Neural crest cell (in vitro differentiated cells): ENCODE measurements at places on chromosomes 5 and 9. TPM values are rescaled to one million over a fixed set of nuclear protein-coding genes. Genes with fewer than 3 reads are reported as not detected.
A peak's percentile ranks its signal among the peaks of the same experiment; 100 is the strongest.

GRCh38 chr5:169350016-169350415, 49.1 kb upstream of the SLIT3 start:
- H3K4me1 ChIP-seq, result no peaks in the 10 kb centered on the region
- H3K27ac ChIP-seq, result no peak overlapping the region
- peaks cover 39% of the 10 kb centered on the region for H3K27me3 ChIP-seq
- no peak overlapping the region for H3K4me3 ChIP-seq
- H3K36me3 ChIP-seq, result no peaks in the 10 kb centered on the region
- no peak for DNase-seq

- H3K36me3 ChIP-seq, result no peaks in the 10 kb centered on the region
- H3K27ac ChIP-seq, result no peak overlapping the region
- DNase-seq, result no peak
- peaks cover 14% of the 10 kb centered on the region for H3K4me1 ChIP-seq
- H3K4me3 ChIP-seq, result no peak overlapping the region
These were observed 79.6 kb downstream of the RAI14 start for GRCh38 chr5:34735491-34736426.

GRCh38 chr5:79236970-79237739, 1.2 kb downstream of the JMY start:
- H3K27me3 ChIP-seq, result peaks cover 53% of the 10 kb centered on the region
- H3K4me1 ChIP-seq, result peaks cover 25% of the 10 kb centered on the region
- H3K4me3 ChIP-seq, result peak overlapping the region; percentile 83
- H3K27ac ChIP-seq, result no peak overlapping the region
- H3K36me3 ChIP-seq, result no peaks in the 10 kb centered on the region
- peak; percentile 29 for DNase-seq

- DNase-seq, result no peak
- H3K27ac ChIP-seq, result no peak overlapping the region
- peaks cover 7% of the 10 kb centered on the region for H3K4me1 ChIP-seq
- H3K4me3 ChIP-seq, result no peak overlapping the region
These were observed 6.2 kb downstream of the GZMK start for GRCh38 chr5:55030220-55030619.

DNA sequence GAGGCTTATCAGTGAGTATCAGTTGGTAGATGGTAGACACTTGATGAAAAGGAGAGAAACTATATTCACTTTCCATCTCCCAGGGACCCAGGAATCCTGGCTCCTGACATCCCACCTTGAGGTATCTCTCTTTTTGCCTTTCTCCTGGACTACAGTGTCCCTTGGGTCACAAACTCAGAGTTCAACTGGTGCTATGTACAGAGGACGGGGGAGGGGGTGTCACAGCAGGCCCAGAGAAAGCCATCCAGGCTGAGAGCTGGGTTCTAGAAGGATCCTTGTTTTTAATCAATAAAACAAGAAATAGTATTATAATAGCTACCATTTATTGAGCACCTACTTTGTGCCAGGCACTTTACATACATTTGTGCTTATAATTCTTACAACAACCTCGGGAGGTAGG, 10.3 kb downstream of the MYORG start:
- peaks cover 2% of the 10 kb centered on the region for H3K27me3 ChIP-seq
- DNase-seq, result no peak
- H3K27ac ChIP-seq, result no peak overlapping the region
- H3K4me1 ChIP-seq, result peaks cover 20% of the 10 kb centered on the region
- no peak overlapping the region for H3K4me3 ChIP-seq

DNA sequence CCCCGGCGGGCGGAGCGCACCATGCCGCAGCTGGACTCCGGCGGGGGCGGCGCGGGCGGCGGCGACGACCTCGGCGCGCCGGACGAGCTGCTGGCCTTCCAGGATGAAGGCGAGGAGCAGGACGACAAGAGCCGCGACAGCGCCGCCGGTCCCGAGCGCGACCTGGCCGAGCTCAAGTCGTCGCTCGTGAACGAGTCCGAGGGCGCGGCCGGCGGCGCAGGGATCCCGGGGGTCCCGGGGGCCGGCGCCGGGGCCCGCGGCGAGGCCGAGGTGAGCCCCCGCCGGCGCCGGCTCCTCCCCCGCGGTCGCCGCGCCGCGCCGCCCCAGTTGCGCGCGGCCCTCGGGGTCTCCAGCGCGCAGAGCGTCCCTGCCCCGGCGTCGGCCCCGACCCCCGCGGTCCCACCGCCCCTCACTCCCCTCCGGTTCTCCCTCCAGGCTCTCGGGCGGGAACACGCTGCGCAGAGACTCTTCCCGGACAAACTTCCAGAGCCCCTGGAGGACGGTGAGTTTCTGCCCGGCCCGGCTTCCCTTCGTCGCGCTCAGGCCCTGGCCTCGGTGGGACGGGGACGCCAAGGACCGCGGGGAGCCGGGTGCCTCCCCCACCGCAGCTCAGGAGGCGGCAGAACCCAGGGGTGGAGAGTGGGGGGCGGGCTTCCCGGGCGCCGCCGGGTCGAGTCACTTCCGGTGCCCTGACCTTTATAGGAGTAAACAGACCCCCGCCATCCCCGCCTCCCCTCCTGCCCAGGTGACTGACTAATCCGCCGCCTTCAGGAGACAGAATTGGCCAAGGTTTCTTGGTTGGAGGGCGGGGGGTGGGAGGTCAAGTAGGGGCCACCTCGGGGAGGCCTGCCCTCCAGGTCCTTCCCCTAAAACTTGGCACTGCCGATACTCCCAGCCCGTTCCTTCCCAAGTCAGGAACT, 665 bp downstream of the TCF7 start:
- H3K27me3 ChIP-seq, result peaks cover 27% of the 10 kb centered on the region
- H3K27ac ChIP-seq, result no peak overlapping the region
- H3K36me3 ChIP-seq, result no peaks in the 10 kb centered on the region
- peak overlapping the region; percentile 82 for H3K4me3 ChIP-seq

- peaks cover 18% of the 10 kb centered on the region for H3K36me3 ChIP-seq
- DNase-seq, result no peak
- no peak overlapping the region for H3K27ac ChIP-seq
These were observed 56.2 kb downstream of the CNTLN start for GRCh38 chr9:17191082-17191481.

DNA sequence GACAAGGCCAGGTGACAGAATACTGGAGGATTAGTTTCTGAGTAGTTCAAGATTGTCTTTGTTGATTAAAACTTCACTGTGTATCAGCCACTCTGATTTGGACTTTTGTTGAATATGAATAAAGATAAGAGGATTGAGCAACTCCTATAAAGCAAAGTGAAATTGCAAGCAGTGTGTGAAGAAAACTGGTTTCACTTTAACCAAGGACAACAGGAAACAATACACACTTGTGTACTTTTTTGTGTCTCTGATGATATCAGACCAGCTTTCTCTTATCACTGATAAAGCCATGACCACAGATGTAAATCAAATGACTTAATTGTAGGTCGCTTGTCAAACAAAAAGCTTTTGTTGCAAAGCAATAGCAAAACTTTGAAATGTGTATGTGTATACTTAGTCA, 268.6 kb downstream of the FER start:
- H3K27me3 ChIP-seq, result no peaks in the 10 kb centered on the region
- no peaks in the 10 kb centered on the region for H3K36me3 ChIP-seq
- no peak overlapping the region for H3K27ac ChIP-seq
- no peak overlapping the region for H3K4me3 ChIP-seq
- DNase-seq, result no peak

The KLF4 gene
- not detected in 2 replicates for total RNA-seq

GRCh38 chr5:619444-619843, 7.3 kb downstream of the CEP72 start:
- no peaks in the 10 kb centered on the region for H3K27me3 ChIP-seq
- no peak overlapping the region for H3K27ac ChIP-seq
- H3K4me3 ChIP-seq, result no peak overlapping the region
- peaks cover 18% of the 10 kb centered on the region for H3K36me3 ChIP-seq

The COL15A1 gene
- total RNA-seq, result 0.18 and 0.33 TPM in 2 replicates

The PLPPR1 gene
- 3.2 and 4.7 TPM in 2 replicates for total RNA-seq

DNA sequence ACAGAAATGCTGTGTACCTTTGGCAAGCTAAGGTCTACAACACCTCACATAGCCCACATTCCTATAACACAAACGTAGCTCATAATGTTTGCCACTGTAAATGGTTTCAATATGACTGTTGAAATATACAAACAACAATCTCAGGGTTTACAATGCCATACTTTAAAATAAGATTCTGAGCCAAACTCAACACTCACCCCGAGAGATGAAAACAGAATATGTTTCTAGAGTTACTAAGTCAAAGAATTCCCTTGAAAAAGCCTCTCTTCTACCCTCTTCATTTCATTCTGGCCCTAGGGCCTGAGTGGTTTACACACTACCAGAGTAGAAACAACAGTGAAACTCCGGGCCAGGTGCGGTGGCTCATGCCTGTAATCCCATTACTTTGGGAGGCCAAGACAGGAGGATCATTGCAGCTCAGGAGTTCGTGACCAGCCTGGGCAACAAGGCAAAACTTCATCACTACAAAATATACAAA, 72.6 kb downstream of the MYO10 start:
- no peak for DNase-seq
- H3K4me3 ChIP-seq, result peak overlapping the region; percentile 6
- H3K27ac ChIP-seq, result peak overlapping the region; percentile 15
- peaks cover 10% of the 10 kb centered on the region for H3K36me3 ChIP-seq
- no peaks in the 10 kb centered on the region for H3K27me3 ChIP-seq

DNA sequence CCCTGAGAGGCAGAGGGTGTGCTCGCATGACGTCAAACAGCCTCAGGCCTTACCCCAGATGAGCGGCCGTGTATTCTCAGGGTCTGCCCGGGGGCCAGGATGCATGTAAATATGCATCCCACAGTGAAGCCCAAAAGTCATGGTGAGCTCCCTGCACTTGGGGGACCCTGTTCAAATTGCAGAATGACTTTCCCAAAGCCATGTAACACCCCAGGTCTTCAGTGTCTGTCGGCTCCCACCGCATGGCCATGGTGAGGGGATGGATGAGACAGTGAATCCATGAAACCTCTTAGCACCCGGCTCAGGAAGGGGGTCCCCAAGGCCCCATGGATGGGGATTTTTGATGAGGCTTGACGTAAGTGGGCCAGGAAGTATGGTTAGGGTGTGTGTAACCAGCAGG, 9.3 kb upstream of the COL5A1 start:
- no peaks in the 10 kb centered on the region for H3K36me3 ChIP-seq
- H3K4me1 ChIP-seq, result peaks cover 5% of the 10 kb centered on the region
- no peaks in the 10 kb centered on the region for H3K27me3 ChIP-seq
- no peak for DNase-seq
- no peak overlapping the region for H3K27ac ChIP-seq

DNA sequence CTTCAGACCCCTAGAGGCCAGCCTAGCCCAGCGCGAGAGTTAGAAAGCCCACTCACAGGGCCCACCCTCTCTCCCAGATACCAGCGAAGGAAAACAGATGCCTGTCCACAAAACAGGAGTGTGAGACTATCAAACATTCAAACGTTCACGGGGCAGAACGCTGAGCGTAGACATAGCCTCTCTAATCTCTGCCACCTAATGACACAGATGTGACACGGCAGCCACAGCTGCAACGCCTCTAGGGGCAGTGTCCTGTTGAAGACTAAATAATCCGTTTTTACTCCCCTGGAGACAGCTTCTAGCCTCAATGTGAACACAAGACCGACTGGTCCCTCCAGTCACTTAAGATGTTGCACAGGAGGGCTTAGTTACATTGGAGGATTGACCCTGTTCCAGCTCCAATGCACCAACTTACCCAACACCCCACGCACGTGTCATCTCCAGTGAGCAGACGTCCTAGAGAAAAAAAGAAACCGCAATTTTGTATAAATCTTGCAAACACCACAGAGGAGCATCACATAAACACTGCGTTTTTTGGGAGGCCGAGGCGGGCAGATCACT, 14.3 kb downstream of the DIPK1B start:
- DNase-seq, result no peak
- H3K4me1 ChIP-seq, result peaks cover 35% of the 10 kb centered on the region
- H3K27ac ChIP-seq, result peak overlapping the region; percentile 36
- peak overlapping the region; percentile 98 for H3K4me3 ChIP-seq

GRCh38 chr5:102411-103043, 10.6 kb downstream of the PLEKHG4B start:
- peaks cover 33% of the 10 kb centered on the region for H3K4me1 ChIP-seq
- peaks cover 2% of the 10 kb centered on the region for H3K36me3 ChIP-seq
- H3K4me3 ChIP-seq, result no peak overlapping the region
- DNase-seq, result no peak

DNA sequence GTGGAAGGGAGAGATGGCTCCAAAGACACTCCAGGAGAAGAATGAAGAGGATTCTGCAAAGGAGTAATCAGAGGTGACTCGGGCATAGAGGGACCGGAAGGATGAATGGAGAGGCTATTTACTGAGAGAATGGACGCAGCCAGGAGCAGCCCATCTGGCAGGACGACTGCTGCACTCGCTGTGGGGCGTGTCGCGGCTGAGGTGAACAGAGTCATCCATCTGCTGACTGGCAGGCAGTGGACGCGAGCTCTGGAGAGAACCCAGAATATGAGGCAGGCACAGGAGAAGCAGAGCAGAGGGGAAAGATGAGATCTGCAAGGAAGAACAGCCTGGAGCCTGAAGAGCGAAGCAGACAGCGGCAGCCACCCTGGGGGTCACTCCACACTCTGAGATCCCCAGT, 16.4 kb downstream of the FGF1 start:
- H3K27me3 ChIP-seq, result no peaks in the 10 kb centered on the region
- H3K36me3 ChIP-seq, result no peaks in the 10 kb centered on the region
- no peaks in the 10 kb centered on the region for H3K4me1 ChIP-seq
- no peak for DNase-seq

The OSMR gene
- 2.7 and 2.8 TPM in 2 replicates for total RNA-seq

The PCDHB10 gene
- 5.2 and 5.5 TPM in 2 replicates for total RNA-seq

The PDE8B gene
- 0.44 and 1.1 TPM in 2 replicates for total RNA-seq

GRCh38 chr9:111966861-111967291, 70.3 kb downstream of the UGCG start:
- no peak overlapping the region for H3K4me3 ChIP-seq
- no peak for DNase-seq
- H3K4me1 ChIP-seq, result no peaks in the 10 kb centered on the region
- no peak overlapping the region for H3K27ac ChIP-seq

The SLC34A3 gene
- not detected in 2 replicates for total RNA-seq

The LHX2 gene
- total RNA-seq, result 0.19 TPM in 1 of 2 replicates, not detected in the other

The AQP3 gene
- 1.1 TPM in 2 replicates for total RNA-seq

- H3K27ac ChIP-seq, result no peak overlapping the region
- H3K4me1 ChIP-seq, result no peaks in the 10 kb centered on the region
- no peaks in the 10 kb centered on the region for H3K36me3 ChIP-seq
- H3K4me3 ChIP-seq, result no peak overlapping the region
These were observed 18.5 kb downstream of the TMEM268 start for GRCh38 chr9:114629563-114630090.

- H3K27me3 ChIP-seq, result peaks cover 4% of the 10 kb centered on the region
- no peak overlapping the region for H3K27ac ChIP-seq
- H3K36me3 ChIP-seq, result no peaks in the 10 kb centered on the region
- DNase-seq, result no peak
- no peaks in the 10 kb centered on the region for H3K4me1 ChIP-seq
These were observed 96.2 kb downstream of the OSTF1 start for GRCh38 chr9:75184471-75184870.

The GTF2H2C gene
- 47.9 and 49.4 TPM in 2 replicates for total RNA-seq

The FUT7 gene
- 0.14 TPM in 1 of 2 replicates, not detected in the other for total RNA-seq

DNA sequence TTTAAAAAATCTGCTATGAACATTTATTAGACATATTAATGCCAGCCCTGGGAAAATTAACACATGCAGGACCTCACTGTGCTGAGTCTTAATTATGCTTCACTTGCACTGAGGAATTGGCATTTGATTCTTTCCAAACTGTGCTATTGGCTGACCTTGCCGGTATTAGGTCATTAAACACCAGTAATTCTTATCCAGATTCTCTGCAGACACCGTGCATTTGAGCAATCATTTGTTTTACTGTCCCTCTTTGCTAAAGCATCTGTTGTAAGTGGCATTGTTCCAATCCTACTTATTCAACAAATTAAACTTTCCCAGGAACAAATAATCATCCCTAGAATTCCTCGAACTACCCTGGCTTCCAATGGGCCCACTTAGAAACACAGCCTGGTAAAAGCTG, 145.0 kb downstream of the SLC12A2 start:
- H3K36me3 ChIP-seq, result no peaks in the 10 kb centered on the region
- H3K4me1 ChIP-seq, result no peaks in the 10 kb centered on the region
- no peaks in the 10 kb centered on the region for H3K27me3 ChIP-seq
- no peak overlapping the region for H3K4me3 ChIP-seq
- no peak overlapping the region for H3K27ac ChIP-seq
- DNase-seq, result no peak
